Stimulated activated CD4-positive, alpha-beta T cell treated with anti-CD3 and anti-CD28 coated beads, Interleukin-1b, Interleukin-23, amount 100 ng/mL, for 24 hours (primary cell): ENCODE measurements at places on chromosomes 11 and 22.

GRCh38 chr11:20075627-20076026, 84.6 kb downstream of the DBX1 start:
- no peak for DNase-seq

DNA sequence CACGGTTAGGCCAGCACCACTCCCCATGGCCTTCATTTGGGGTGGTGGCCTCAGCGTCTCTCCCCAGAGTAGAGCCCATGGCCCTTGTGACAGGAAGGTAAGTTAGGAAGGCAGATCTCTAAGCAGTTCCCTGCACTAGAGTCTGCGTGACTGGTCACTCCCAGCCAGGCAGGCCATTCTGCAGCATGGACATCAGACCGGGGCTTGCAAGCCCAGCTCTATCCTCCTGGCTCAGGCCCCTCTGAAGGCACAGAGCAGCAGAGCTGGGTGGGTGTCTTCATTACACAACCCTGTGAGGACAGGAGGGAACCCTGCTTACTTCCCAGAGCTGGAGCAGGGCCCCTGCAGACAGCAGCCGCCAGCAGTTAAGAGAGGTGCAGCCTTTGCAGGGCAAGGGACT, 77.3 kb downstream of the PIWIL3 start:
- no peak for DNase-seq

DNA sequence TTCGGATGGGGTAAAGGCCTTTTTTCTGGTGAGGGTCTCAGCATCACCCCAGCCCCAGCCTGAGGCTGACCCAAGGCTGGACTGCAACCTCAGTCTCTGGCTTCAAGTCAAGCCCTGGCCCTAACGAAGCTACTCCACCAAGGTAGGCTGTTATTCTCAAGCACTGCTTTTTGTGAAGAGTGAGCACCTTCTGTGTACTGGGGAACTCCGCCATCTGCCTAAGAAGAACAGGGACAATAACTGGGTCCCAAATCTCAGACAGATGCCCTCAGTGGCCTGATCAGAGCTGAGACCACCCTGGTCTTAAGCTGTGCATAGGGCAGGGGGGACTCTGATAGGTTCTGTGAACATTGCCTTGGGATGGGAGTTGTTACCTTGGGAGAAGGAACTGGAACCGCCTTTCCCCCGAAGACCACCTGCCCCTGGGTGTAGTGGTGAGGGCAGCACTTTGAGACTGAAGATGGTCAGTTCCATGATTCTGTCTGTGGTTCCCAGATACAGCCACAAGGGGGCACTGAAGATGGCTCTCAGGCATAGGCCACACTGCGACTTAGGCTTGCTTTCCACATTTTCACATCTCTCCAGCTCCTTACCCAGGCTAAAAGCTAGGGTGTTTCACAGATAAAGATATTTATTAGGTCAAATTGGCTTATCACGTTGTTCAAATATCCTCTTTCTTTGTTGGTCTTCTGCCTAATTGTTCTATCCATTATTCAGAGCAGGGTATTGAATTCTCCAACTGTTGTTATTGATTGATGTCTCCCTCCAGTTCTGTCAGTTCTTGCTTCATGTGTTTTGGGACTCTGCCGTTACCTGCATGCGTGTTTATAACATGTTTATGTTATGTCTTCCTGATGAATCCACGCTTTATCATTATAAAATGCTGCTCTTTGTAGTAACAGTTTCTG, 11.8 kb upstream of the UVRAG start:
- peak; percentile 53 for DNase-seq

GRCh38 chr11:762421-763072, 14.7 kb downstream of the GATD1 start:
- DNase-seq: no peak

DNA sequence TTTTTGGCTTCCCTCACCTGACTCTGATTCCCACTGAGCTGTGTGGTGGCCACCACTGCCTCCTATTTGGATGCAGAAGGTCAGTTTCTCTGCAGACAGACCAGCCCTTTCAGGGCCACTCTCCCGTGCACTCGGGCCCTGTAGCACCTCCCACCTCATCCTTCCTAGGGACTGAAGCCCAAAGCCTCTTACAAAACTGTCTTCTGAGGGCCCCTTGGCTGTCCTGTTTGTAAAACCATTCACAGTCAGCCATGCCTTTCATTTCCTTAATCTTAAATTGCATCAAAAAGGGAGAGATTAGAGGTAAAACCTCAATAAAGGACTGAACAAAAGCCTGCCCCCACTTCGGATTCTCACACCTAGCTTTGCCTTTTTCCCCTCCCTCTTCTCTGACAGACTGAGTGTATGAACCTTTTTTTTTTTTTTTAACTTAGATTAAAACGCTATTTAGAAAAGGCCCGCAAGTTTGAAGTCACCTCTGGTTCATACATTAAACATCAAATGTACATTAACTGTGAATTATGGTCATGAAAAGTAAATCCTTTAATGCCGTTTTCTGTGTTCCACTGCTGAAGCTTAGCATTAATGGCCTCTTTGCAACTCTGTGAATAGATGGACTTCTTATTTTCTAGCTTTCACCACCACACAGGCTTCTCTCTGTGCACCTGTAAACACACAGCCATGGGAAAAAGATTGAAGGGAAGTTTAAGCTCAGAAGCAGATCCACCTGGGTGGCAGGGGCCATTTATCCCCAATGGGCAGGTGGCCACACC, 247.2 kb upstream of the CADM1 start:
- no peak for DNase-seq

GRCh38 chr11:11620173-11620920, 1.5 kb downstream of the GALNT18 start:
- no peak for DNase-seq

GRCh38 chr11:64037027-64037634, 1.4 kb downstream of the FLRT1 start:
- no peak for DNase-seq

DNA sequence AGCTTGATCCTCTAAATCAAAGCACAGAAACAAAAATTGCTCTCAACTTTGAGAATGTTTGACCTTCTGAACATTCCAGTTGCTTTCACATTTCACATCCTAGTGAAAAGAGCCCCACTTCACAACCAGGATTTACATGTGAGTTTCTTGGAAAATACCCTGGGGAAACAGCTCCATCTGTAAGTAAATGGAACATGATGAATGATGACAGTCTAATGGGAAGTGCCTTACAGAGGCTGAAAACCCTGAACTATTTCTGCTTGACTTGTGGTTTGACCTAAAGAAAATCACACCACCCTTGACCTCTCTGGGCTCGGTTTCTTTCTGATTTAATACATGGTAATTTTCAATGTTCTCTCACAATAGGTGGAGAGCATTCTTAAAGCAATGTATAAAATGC, 499.4 kb upstream of the API5 start:
- no peak for DNase-seq

DNA sequence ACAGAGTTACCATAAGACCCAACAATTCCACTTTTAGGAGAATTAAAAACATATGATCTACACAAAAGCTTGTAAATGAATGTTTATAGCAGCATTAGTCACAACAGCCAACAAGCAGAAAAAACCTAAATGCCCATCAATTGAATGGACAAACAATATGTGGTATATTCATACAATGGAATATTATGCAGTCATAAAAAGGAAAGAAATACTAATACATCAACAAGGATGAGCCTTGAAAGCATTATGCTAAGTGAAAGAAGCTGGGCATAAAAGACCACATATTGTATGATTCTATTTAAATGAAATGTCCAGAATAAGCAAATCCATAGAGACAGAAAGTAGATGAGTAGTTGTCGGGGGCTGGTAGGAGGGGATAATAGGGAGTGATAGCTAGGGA, 5.0 kb downstream of the MPZL2 start:
- DNase-seq: no peak
